IgD-negative memory B cell (primary cell): ENCODE measurements at places on chromosomes 11 and 22. TPM values are rescaled to one million over a fixed set of nuclear protein-coding genes. Genes with fewer than 3 reads are reported as not detected.

ESAM gene
- polyA plus RNA-seq = 2.5 TPM

PGA5 gene
- polyA plus RNA-seq = not detected

WNT11 gene
- not detected for polyA plus RNA-seq

LRP5 gene
- polyA plus RNA-seq = 1.0 TPM

ADM gene
- polyA plus RNA-seq = 0.14 TPM
